ENCODE measurements at places on chromosomes 7 and 10. TPM values are rescaled to one million over a fixed set of nuclear protein-coding genes. Genes with fewer than 3 reads are reported as not detected.

KNDC1 gene
- total RNA-seq: 0.13 TPM

- DNase-seq: no peak
Measured at GRCh38 chr10:26467639-26468038, 29.5 kb downstream of the APBB1IP start.

- DNase-seq: no peak
Measured at GRCh38 chr10:73645251-73645650, 4.0 kb upstream of the MYOZ1 start.

DNA sequence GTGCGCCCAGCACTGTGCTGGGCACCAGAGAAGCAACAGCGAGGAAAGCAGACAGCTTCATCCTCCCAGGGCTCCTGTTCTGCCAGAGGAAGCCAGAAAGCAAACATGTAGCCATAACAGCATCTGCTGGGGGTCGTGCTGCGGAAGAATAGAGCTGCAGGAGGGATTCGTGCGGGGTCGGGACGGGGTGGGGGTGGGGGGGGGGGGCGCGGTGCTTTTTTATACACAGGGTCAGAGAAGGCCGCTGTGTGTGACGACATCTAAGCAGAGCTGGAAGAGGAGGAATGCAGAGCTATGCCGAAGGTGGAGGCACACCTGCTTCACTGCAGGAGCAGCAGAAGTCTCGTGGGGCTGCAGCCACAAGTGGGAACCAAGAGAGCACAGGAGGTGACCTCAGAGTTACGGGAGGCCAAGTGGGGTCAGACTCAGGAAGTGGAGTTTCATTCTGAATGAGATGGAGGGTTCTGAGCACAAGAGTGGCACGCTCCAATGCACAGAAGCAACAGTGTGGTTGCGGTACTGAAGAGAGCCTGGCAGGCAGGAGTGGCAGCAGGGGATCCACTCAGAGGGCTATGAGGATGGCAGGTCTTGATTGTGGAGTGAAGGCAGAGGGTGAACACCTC is 11.1 kb downstream of the PKD1L1 start:
- DNase-seq: no peak

GRCh38 chr7:28605427-28606085 is 193.2 kb downstream of the CREB5 start:
- no peak for DNase-seq

FIGNL1 gene
- 17.0 TPM for total RNA-seq

GRCh38 chr10:13272164-13272571 is 27.7 kb downstream of the PHYH start:
- no peak for DNase-seq

KCNMA1 gene
- 23.6 TPM for total RNA-seq

SEMA3C gene
- 84.8 TPM for total RNA-seq

- DNase-seq: no peak
Measured at GRCh38 chr10:21458126-21458871, 67.2 kb downstream of the SKIDA1 start.

DNA sequence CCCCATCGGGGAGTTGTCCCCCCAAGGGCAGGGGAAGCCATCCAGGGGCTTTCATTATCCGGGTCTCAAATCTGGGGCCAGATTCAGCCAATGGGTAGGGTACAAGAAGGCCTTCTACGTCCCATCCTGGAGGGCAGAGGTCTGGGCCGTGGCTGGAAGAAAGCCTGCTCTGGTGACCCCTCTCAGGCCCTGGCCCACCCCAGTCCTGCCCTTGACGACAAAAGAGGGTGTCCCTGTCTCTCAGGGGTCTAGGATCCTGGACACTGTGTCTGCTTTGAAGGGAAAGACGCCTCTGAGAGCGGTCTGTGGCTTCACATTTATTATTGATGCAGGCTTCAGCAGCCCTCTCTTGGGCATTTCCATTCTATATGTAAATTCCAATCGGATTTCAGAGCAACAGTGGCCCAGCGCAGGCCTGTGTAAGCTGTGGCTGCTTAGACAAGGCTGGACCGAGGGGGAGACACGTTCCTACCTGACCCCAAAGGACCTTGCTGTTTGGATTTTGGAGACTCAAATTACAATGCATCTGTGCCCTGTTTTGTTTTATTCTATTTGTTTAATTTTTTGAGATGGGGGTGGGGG is 83.2 kb upstream of the BAIAP2L1 start:
- no peak for DNase-seq

- DNase-seq: peak; percentile 34
Measured at GRCh38 chr10:114905450-114905849, 32.5 kb upstream of the TRUB1 start.

- DNase-seq: peak; percentile 82
Measured at GRCh38 chr10:127922675-127923366, 15.9 kb downstream of the PTPRE start.

NUTM2A gene
- 4.9 TPM for total RNA-seq

- DNase-seq: no peak
Measured at GRCh38 chr10:132714096-132714985, 71.6 kb downstream of the NKX6-2 start.

HIP1 gene
- total RNA-seq: 12.4 TPM

DNA sequence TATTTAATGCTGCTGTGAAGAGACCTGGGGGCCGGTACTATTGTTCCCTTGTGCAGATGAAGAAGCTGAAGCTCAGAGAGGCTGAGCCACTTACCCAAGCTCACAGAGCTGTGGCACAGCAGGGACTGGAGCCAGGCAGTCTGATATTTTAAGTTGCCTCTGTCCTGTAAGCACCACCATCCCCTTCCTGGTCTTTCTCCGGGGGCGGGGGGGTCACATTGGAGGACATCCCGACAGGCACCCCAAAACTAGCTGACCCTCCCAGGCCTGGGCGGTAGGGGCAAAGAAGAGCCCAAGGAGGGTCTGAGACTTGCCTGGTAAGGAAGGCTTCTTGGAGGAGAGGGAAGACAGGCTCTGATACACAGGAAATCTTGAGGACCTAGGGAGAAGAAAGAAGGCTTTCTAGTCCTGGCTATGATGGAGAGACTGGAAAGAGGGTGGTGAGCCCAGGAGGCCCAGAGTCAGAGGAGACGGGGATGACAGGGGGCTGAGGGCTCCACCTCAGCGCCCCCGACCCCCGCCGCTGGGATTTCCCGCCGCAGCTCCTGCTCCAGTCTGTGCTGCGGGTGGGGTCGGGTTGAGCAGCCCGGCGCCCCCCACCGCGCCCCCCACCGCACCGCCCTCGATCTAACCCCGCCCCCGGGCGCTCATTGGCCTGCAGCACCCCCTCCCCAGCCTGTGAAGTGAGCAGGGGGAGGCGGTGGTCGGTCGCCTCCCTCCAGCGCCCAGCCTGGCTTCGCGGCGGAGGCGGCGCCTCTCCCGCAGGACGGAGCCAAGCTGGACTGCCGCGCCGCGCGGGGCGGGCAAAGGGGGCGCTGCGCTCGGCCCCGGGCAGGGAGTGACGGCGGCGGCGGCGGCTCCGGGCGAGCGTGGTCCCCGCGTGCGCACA is at the start of gene ADCYAP1R1:
ADCYAP1R1 (plus strand) TSS at position 711 of the 889 bp plus-strand sequence. CDS start 10,957 bp downstream, outside the sequence.
- no peak for DNase-seq

STEAP1B gene
- total RNA-seq: not detected

DNA sequence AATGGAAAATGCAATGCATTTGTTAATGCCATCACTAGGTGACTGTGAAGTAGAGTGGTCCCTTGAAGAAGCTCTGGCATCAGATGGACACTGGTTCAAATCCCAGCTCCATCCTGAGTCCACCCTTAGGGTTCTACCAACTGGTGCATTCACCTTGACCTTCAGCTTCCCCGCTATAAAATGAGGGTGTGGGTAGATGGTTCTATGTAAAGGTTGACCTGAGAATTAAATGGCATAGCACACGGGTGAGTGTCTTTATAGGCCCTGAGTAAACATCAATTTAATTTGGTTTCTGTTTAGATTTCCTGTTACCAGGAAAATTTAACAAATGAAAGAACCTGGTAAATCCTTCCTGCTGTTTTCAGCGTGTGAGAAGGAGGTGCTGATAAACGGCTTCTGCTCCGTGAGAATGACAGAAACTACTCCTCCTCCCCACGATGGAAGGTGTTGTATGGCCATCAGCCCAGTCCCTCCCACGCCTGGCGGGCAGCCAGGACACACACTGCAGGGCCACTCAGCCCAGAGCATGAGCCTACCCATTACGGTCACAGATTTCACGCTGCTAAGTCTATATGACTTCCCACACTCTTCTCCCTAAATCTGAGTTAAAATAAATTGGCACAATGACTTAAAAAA is 210.1 kb downstream of the TNS3 start:
- DNase-seq: peak; percentile 50

GRCh38 chr10:70916241-70916640 is 27.9 kb upstream of the PCBD1 start:
- no peak for DNase-seq

DNA sequence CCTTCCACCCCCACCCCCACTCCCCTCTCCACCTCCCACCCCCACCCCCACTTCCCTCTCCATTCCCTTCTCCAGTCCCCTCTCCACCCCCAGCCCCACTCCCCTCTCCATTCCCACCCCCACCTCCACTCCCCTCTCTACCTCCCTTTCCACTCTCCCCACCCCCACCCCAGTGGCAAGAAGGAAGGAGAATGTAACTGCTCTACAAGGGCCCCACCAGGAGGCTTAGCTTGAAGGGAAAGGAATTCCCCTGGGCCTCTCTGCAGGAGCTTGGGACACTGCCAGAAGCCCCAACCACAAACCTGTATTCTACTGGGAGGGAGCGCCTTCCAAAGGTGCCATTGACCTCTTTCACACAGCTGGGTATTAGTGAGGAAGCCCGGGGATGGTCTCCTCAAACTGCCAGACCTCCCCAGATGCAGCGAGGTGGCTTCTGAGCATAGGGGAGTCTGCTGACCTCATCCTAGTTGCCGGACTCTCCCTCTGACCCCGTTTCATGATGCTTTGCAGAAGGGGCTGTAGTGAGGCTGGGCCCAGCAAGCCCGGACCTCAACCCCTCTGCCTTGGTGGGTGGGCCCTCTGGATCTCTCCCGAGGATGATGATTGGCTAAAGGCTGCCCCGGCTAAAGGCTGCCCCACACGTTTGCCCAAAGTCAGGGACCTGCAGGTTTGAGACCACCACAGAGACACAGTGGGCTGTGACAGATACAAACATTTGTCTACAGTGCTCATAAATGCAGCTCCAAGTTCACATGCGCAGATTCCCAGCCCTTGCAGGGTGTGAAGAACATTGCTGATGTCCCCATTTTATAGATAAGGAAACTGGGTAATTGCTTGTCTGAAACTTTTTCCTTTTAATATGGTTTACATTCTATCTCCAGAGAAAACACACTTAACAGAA is 2.9 kb downstream of the DEPP1 start:
- peak; percentile 77 for DNase-seq

GJD4 gene
- total RNA-seq: not detected

DNA sequence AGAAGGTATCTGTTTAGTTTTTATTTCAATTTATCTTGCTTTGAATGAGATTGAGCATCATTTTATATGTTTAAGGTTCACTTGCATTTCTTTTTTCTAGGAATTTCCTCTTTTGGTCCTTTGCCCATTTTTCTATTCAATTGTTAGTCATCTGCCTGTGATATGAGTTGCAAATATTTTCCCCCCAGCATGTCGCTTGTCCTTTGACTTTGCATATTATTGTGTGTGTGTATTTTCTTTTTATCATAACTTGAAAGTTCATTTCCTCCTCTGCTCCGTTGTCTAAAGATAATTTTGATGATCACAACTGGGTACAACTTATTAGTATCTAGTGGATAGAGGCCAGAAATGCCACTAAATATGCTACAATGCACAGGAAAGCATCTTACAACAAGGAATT is 132.7 kb upstream of the MDFIC start:
- no peak for DNase-seq

DNA sequence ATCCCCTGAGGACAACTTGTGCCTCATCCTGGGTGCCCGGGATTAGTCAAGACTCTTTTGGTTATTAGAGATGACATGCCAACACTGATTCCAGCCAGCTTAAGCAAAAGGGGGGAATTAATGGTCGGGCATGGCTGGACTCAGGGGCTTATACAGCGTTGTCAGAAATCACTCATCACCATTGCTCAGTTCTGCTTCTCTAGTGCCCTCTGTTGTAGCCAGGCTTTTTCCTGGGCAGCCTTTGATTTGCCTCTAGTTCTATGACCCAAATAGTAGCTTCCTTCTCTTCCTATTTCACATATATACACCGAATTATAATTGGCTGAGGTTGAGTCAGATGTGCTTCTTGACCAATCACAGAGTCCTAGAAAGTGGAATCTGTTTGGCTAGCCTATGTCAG is 192.0 kb upstream of the HABP2 start:
- DNase-seq: no peak

ZNF488 gene
- total RNA-seq: 0.29 TPM

- peak; percentile 91 for DNase-seq
Measured at GRCh38 chr7:115230882-115231571, 309.1 kb downstream of the MDFIC start.

PTEN gene
- total RNA-seq: 39.3 TPM

GRCh38 chr7:134362587-134363483 is 46.1 kb upstream of the SLC35B4 start:
- no peak for DNase-seq

- no peak for DNase-seq
Measured at GRCh38 chr7:55242613-55243012, 122.5 kb upstream of the LANCL2 start.

DNA sequence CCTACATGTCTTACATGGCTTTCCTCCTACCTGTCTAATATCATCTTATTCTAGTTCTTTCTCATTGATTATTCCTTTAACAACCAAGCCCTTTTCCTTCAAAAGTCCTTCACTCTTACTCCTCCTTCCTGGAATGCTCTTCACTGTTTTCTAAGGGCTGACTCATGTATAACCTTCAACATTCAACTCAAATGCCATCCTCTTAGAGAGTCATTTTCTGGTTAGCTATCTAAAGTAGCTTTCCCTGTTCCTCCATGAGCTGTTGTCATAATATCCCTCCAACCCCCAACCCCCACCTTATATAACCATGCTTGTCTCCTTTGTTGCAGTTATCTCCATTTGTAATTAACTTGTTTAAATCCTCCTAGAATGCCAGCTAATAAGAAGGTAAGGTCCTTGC is 286.8 kb downstream of the ADK start:
- DNase-seq: peak; percentile 21

DNA sequence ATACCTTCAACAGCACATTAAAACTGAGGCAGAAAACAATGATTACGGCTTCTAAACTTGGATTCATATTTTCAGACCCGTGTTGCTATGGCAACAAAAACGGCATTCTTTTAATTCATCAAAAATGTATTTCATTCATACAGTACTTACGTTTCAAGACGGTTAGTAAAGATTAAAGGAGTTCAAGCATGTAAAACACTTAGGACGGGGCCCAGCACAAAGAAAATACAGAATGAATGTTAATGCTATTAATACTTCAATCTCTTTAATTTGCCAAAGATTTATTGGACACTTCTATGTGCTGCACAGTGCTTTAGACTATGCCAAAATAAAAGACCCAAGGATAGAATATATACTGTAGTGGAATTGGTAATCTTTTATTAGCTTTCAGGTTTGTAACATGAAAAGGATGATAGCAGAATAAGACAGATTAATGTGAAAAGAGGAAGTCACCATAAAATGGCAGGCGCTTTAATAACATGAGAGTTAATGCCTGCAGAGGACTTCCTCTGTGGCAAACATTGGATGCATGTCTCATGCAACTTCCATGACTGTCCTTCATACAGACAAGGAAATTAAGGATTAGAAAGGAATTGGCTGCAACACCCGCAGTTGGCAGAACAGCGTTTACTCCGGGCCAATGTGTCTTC is 201.6 kb upstream of the KLF6 start:
- DNase-seq: no peak

Data from kidney epithelial cell (primary cell).